ENCODE measurements at places on chromosomes 2 and 18.

DNA sequence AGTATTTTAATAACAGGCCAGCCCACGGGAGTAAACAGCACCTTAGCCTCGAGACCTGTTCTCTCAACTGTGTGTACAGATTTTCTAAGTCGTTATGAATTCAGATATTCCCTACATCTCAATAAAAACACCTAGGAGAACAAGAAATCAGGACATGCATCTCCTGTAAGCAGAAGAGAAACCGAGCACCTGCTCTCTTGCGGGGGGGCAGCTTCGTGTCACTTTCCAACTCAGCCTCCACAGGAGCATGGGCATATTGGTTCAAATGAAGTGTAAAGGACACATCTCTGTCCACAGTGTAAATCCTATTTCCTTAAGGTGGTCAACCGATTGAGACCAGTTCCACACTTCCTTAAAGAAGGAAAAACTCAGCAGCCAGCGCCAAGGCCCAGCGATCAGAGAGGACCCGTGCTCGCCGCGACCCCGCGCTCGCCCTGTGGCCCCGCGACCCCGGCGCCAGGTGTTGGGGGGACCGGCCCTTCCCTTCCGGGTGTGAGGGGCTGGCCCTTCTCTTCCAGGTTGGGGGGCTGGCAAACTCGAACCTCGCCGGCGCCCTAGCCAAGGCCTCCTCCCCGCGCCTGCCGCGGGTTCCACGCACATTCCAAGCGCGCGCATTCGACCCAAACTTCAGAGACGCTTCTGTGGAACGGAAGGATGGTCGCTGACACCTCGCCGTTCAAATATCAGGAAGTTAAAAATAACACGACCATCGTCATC, 652 bp downstream of the SH3YL1 start:
- no peak for DNase-seq

DNA sequence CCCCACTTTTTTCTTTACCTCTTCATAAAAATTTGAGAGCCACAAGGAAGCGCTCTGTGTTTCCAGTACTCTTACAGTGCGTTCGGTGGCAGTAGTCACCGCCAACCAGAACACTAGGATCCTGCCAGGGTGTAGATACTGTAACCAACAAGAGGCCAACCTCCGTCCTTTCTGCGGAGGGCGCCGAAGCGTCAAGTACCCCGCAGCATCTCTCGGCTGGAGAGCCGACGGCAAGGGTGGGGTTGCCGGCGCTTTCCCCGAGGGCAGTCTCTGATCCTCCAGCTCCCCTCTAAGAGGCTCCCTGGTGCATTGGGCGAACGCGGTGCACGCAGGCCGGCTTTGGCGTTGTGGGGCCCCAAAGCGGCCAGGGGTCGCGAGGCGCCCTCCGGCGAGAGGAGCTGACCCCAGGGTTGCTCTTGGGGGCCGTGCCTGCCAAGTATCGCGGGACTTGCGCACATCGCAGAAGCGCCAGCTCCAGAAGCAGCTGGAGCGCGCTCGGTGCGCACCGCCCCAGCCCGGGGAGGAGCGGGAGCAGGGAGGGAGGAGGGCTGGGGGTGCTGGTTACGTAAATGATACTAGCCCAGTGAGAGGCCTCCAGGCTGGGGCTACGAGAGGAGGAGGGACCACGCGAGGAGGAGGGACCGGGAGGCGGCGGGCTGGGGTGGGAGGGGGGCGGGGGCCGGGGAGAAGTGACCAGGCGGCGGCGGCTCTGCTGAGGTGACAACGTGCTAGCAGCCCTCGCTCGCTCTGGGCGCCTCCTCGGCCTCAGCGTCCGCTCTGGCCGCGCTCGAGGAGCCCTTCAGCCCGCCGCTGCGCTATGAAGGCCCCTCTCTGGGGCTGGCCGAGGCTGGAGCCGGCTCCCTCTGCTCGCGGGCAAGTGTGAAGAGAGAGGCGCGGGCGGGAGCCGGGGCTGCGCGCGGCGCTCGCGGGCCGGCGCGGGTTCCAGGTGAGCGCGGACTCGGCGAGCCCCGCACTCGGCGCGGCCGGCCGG, at the start of gene GALNT13:
GALNT13 (plus strand) TSS at position 692 of the 991 bp plus-strand sequence.
- peak; percentile 91 for DNase-seq

DNA sequence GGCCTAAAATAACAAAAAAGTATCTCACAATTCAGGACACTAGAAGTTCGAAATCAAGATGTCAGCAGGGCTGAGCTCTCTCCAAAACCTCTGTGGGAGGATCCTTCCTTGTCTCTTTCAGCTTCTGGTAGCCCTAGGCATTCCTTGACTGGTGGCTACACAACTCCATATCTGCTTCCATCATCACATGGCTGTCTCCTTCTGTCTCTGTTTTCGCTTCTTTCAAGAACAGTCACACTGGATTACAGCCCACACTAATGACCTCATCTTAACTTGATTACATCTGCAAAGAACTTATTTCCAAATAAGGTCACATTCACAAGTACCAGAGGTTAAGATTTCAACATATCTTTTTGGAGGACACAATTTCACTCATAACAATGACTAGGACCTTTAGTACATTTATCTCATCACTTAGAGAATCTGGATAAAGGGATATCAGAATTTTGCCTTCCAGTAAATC, 275.2 kb downstream of the IRS1 start:
- DNase-seq = peak; percentile 53

DNA sequence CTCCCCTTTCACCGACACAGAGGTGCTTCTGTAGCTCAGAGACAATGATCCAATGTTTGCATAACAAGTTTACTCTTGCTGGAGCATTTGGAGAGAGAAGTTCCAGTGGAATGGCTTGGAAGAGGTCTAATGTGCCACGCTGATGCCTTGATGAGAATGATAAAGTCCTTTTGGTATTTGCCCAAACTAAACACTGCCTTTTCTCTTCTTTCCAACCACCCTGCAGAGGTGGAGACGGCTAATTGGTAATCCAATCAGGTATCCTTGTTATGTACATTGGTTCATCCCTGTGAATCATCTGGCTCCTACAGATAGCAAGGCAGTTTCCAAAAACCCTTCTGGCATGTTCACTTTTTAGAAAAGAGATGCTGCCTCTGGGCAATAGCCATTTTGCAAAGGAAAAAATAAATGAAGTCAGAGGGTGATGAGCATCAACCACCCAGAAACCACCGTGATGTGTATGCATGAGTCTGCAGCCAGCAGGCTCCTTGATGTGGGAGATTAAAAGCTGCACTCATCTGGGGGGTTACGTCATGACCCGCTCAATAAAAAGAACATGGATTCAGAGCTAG, 40.6 kb downstream of the KIAA2012 start:
- DNase-seq = no peak

DNA sequence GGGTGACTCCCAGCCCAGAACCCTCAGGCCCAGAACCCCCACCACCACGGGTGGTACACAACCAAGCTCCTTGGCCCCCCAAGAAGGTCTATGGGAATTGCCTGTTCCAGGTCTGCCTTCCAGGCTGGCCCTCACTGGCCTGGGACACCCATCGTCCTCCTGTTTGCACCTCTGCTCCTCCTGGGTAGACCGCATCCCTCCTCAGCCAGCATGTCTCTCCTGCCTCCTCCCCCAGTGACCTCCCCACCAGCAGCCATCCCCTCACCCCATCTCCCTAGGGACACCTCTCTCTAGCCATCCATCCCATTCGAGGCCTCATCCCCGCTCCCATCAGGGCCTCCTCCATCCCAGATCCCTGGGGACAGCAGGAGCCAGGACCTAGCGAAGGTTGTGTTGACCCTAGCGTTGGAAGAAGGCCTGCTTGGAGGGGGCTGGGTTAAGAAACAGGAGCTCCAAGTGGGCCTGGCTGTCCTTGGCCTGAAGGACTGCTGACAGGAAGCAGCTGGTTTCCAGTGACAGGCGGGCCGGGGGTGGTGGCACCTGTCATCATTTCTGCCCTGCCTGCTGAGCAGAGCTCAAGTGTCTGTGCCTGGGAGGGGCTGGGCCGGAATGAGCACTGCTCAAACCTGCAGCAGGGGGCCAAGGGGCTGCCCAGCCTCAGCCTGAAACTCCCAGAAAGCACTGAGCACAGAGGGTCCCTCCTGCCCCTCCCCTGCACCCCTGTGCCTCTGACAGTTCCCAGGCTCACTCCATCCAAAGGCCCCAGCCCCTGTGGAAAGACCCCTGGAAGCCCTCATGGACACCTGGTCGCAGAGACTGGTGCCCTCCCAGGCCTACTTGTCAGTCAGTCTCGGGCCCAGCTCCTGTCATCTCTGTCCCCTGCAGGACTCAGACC, 96.0 kb upstream of the OTOS start:
- DNase-seq = peak; percentile 74

- DNase-seq = no peak
Observed at GRCh38 chr2:64052463-64053241, 33.4 kb upstream of the VPS54 start.

All from ELF-1 (cell line).